ENCODE measurements at places on chromosomes 2 and 18.

GRCh38 chr2:173271135-173271534, 83.5 kb upstream of the CDCA7 start:
- DNase-seq: no peak

- peak; percentile 53 for DNase-seq
These were observed 104.0 kb downstream of the COBLL1 start for GRCh38 chr2:164737612-164738081.

DNA sequence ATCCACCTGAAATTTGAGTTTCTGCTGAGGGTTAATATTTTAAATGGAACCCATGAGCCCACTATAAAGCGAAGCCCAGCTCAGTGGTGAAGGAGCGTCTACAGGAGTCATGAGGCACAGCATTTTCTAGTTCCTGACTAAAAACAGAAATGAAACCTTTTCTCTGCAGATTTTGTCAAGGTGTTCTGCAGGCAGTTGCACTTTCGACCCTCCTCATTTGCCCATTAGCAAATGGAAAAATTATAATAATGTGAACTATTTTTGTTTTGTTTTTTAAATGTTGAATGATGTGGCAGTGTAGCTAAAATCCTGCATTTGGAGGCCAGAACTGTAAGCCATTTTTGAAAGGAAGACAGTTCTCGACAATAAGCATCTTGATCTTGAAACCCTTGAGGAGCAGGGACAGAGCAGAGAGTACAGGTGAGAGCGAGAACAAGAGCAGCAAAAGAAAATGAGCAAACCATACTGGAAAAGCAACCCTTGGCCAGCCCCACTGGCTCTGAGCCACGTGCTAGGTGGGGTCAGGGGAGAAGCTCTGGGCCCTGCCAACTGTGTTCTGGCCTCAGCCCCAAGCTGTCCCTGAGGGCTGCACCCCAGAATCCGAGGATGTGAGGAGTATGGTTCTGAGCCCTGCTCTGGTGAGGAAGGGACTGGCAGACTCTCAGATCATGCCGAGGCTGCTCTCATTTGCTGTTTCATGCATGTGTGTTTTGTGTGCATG, 26.4 kb upstream of the COPS8 start:
- no peak for DNase-seq

DNA sequence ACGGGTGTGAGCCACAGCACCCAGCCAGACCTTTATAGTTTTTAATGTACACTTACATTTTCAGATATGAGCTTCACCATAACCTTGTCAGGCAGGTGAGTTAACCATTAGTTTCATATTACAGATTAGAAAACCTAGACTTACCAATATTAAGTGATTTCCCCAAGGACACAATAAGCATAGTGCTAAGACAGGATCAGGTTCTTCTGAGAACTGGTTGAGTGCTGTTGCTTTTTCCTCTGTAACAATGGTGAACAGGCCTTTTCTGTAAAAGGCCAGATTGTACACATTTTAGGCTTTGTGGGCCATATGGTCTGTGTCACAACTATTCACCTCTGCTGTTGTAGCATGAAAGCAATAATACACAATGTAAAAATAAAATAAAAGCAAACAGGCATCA, 332.0 kb downstream of the PIK3C3 start:
- no peak for DNase-seq

GRCh38 chr2:112995346-112995920, 9.8 kb upstream of the IL36A start:
- DNase-seq: no peak

DNA sequence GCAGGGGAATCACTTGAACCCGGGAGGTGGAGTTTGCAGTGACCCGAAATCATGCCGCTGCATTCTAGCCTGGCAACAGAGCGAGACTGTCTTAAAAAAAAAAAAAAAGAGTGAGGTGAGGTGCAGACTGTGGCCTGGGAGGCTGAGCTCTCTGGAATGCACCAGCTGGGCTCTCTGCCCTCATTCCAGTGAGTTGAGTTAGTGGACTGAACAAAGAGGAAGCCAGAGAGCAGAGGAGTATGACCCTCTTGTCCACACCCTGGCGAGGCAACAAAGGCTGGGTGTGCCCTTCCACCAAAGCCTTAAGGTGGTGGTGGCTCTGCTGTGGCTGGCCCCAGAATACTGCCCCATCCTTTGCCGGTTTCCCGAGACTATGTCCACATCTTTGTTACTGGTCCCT, 71.3 kb upstream of the ACKR3 start:
- no peak for DNase-seq

GRCh38 chr2:28448793-28449100, 47.1 kb upstream of the PLB1 start:
- DNase-seq: no peak

GRCh38 chr2:79771493-79771892, 258.6 kb downstream of the CTNNA2 start:
- no peak for DNase-seq

- no peak for DNase-seq
These were observed 75.3 kb upstream of the DLX2 start for GRCh38 chr2:172177996-172178395.

DNA sequence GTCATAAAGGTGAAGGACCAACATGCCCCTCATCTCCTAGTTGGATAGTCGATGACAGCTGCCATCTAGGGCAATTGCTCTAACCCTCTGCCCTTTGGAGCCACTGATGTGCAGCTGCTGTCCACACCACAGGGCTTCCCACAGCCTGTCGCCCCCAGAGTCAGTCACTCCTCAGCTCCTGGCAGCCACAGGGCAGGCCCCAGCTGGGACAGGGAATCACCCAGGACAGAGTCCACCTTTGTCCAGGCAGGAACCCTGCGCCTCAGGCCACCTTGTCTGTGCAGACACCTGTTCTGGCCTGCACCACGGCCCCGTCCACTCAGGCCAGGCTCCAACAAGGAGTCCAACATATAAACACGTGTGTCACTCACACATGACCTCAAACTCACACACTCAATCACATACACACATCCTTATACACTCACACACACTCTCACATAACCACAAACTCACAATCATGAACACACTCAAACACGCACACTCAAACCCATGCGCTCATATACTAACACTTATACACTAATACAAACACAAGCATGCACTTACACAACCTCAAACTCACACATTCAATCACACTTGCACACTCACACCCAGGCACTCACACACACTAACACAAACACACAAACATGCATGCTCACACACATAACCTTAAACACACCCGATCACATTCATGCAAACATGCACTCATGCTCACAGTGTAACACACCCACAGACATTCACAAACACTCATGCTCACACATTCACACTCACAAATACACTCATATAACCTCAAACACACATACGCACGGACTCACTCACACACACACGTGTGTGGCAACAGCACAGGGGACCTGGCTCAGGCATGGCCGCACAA, 29.7 kb downstream of the HDAC4 start:
- DNase-seq: no peak

GRCh38 chr2:189601043-189601442, 20.5 kb upstream of the SLC40A1 start:
- DNase-seq: no peak

GRCh38 chr2:159793326-159793725, 4.7 kb downstream of the CD302 start:
- DNase-seq: no peak

DNA sequence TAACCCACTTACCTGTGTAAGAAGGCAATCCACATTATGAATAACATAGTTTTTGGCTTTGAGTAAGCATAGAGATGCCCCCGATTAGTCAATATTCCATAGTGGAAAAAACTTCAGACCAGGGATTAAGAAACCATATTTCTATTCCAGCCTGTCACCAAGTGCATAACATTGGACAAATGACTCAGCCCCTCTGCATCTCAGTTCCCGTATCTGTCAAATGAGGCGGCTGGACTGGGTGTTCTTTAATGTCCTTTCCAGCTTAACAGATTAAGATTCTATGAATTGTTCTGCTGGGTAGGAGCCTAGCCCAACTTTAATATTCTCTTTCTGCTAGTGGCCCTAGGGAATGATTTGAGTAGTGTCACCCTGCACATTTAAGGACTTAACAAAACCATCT, 11.8 kb upstream of the FTCDNL1 start:
- no peak for DNase-seq

DNA sequence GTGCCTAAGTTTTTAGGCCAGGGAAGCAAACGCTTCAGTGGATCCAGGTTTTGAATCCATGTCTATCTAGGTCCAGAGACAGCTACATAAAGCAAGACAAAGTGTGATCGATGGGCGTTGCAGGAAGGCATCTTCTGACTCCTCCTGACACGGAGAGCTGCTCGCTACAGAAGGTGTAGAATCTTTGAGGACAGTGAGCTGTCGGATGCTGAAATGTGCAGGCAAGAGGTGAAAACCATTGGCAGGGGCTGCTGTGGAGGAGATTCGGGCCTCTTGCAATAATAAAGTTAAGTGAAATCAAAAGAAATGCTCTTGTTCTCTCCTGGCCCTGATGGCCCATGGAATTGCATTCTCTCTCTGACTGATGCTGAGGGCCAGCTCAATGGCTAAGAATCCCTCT, 336.2 kb downstream of the CYRIA start:
- DNase-seq: no peak

DNA sequence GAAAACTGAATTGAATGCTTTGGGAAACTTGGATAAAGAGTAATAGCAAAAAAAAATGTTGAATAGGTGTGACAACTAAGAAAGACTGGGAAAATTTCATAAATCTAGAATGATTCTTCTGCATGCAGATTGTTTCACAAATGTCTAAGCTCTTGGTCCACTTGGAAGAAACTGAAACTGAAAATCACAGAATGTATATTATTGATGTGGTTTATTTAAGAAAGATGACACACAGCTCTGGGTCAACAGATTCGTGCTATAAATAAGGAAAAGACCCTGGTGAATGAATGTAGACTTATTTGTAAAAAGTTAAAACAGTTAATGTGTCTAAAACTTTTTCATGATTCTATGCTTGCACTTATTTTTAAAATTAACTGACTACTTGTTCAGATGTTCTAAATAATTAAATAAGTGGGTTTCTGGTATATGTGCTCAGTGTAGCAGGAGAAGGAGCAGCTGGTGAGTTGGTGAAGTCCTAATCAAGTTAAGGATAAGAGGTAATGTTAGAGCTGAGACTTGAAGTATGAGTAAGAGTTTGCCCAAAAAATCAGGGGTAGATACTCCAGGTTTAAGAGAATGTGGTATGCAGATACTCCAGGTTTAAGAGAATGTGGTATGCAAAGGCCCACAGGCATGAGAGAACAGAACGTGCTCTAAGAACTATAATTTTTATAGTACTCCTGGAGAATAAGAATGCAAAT, 24.5 kb downstream of the UGP2 start:
- no peak for DNase-seq

DNA sequence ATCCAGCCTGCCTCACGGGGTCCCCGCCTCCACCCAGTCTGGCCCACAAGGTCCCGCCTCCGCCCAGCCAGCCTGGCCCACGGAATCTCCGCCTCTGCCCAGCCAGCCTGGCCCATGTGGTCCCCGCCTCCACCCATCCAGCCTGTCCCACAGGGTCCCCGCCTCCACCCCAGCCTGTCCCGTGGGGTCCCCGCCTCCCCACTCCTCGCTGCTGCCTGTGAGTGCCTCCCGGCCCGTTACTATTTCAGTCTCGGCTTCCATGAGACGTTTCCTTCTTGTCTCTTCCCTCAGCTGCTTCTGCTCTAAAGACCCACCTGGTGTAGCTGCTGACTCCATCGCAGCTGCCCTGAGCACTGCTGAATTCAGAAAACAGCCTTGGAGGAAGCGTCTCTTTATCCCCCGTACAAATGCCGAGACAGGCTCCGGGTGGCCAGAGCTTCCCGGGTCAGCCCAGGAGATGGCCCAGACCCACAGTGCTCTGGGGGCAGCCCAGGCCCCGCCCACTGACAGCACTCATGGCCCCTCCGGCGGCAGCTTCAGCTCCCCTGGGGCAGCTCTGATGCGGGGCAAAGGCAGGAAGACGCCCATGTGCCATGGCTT, 69.8 kb downstream of the NFATC1 start:
- DNase-seq: no peak

DNA sequence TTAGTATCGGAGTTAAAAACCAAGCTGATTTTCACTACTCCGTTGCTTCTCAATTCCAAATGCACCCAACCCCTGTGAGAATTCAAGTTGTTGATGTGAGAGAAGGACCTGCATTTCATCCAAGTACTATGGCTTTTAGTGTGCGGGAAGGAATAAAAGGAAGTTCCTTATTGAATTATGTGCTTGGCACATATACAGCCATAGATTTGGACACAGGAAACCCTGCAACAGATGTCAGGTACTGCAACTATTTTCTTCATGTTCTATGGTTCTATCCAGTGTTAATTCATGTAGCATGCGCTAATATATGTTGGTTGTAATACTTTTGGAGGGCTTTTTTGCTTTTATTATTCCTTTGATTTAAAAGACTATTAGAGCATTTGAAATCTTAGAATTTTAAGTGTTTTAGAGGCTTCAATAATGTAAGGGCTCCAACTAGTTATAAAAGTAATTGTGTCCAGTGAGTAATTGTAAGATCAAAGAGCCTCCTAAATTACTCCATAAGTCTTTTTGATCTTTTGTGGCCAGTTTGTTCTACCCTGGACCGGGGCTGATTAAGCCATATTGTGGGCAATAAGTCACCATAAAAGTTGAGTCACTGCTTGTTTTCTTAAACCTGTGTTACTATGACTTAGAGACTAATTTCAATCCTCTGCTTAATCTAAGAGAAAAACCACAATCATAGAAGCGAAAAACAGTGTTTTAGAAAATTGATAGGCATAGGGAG, 22.9 kb downstream of the DSG4 start:
- no peak for DNase-seq

- no peak for DNase-seq
These were observed 789.6 kb downstream of the RNF144A start for GRCh38 chr2:7706791-7707190.

- no peak for DNase-seq
These were observed 51.9 kb downstream of the SLC4A1AP start for GRCh38 chr2:27715318-27716210.

DNA sequence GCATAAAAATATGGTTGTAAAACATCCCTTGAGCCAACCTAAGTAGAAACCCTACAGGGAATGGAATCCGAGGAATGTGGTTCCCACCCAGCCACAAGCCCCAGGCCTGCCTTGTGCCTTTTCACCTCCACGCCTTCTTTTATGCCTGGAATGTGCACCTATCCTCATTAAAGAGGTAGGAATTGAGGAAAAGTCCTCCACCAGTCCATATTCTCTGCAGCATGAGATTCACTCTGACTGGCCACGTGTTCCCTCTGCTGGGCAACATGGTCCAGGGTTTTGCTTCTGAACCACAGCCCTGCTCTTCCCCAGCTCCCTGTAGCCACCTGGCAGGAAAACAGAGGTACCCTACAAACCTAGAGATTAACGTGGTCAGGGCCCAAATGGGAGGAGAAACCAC, 787.9 kb upstream of the RAB6C start:
- no peak for DNase-seq

- no peak for DNase-seq
These were observed 528.2 kb upstream of the FANCL start for GRCh38 chr2:58769111-58769863.

- no peak for DNase-seq
These were observed 153.0 kb upstream of the ITGA4 start for GRCh38 chr2:181304011-181304844.

DNA sequence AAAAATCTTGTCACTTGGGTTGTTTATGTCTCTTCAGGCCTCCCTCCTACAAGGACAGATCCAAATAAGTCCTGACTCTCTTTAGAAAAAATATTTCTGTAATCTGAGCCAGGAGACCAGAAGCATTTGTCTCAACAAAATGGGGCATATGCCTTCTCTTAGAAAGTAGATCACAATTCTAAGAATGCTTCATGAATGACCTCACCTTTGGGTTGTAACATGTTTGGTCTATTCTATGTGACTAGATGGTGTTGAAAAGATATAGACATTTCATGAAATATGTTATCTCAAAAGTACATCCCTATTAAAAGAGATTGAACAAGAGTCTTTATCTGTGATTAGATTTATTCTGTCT, 159.0 kb upstream of the SETBP1 start:
- no peak for DNase-seq

Data from NCI-H2029 treated with DMSO at 0.1 percent for 48 hours (cell line).